Fibroblast of the aortic adventitia (primary cell): ENCODE measurements at places on chromosomes 7 and 10. TPM values are rescaled to one million over a fixed set of nuclear protein-coding genes. Genes with fewer than 3 reads are reported as not detected.

Gene GARIN1A
- total RNA-seq = 1.2 and 3.1 TPM in 2 replicates

Gene NUTM2D
- 0.82 and 2.6 TPM in 2 replicates for total RNA-seq

Gene TUBAL3
- total RNA-seq = not detected in 2 replicates

Gene TMEM139
- total RNA-seq = not detected in 2 replicates

Gene FOXI2
- not detected in 2 replicates for total RNA-seq

Gene CYP3A7
- total RNA-seq = 0.74 TPM in 1 of 2 replicates, not detected in the other

Gene CNNM2
- 5.7 and 6.1 TPM in 2 replicates for total RNA-seq

Gene SEMA3D
- total RNA-seq = 27.1 and 51.2 TPM in 2 replicates

Gene GPNMB
- 479 and 525 TPM in 2 replicates for total RNA-seq

Gene EPHA1
- total RNA-seq = not detected in 2 replicates

Gene FUOM
- 4.0 and 16.9 TPM in 2 replicates for total RNA-seq

Gene RGR
- total RNA-seq = not detected in 2 replicates

Gene C10orf53
- not detected in 2 replicates for total RNA-seq

Gene NKX1-2
- total RNA-seq = not detected in 2 replicates

Gene CDC14C
- not detected in 2 replicates for total RNA-seq

Gene RPEL1
- under 0.01 and 0.82 TPM in 2 replicates for total RNA-seq

Gene WNT8B
- total RNA-seq = not detected in 2 replicates

Gene PAX2
- not detected in 2 replicates for total RNA-seq

Gene PRR15
- total RNA-seq = 2.4 TPM in 2 replicates

Gene FEZF1
- not detected in 2 replicates for total RNA-seq

Gene SKIDA1
- total RNA-seq = 0.41 and 0.90 TPM in 2 replicates

Gene NPY
- total RNA-seq = not detected in 2 replicates

Gene NKX2-3
- total RNA-seq = not detected in 2 replicates

Gene LRRC4
- 0.27 TPM in 1 of 2 replicates, not detected in the other for total RNA-seq

Gene TMEM213
- 0.33 TPM in 1 of 2 replicates, not detected in the other for total RNA-seq

Gene ANKRD1
- total RNA-seq = 1.4 and 4.9 TPM in 2 replicates

Gene NANOS1
- 2.1 and 2.7 TPM in 2 replicates for total RNA-seq

Gene AOAH
- total RNA-seq = 0.74 TPM in 1 of 2 replicates, not detected in the other

Gene C10orf105
- total RNA-seq = under 0.01 TPM in 1 of 2 replicates, not detected in the other

Gene NCAPG2
- 8.9 and 35.0 TPM in 2 replicates for total RNA-seq

Gene CD36
- 1.7 and 561 TPM in 2 replicates for total RNA-seq

Gene PPP1R17
- not detected in 2 replicates for total RNA-seq
